ENCODE measurements at places on chromosomes 5 and 9. TPM values are rescaled to one million over a fixed set of nuclear protein-coding genes. Genes with fewer than 3 reads are reported as not detected.

The TNPO1 gene
- 132 TPM for total RNA-seq

The TMEM203 gene
- total RNA-seq: 39.0 TPM

The RGS7BP gene
- not detected for total RNA-seq

The CCL28 gene
- total RNA-seq: not detected

The PLCXD3 gene
- total RNA-seq: not detected

The TLX3 gene
- total RNA-seq: not detected

The FAM169A gene
- total RNA-seq: not detected

The FCN2 gene
- total RNA-seq: not detected

The MSX2 gene
- not detected for total RNA-seq

The SURF4 gene
- 92.3 TPM for total RNA-seq

The FOXD4 gene
- 2.2 TPM for total RNA-seq

The DMRTA1 gene
- not detected for total RNA-seq

The C9orf153 gene
- total RNA-seq: 0.27 TPM

The KCNMB1 gene
- not detected for total RNA-seq

The NOXA1 gene
- total RNA-seq: not detected

The ST8SIA4 gene
- 40.3 TPM for total RNA-seq

The TRPM6 gene
- total RNA-seq: not detected

The NDST1 gene
- 26.6 TPM for total RNA-seq

The CLIC3 gene
- total RNA-seq: not detected

The TMEM250 gene
- total RNA-seq: 53.8 TPM

The DMRT2 gene
- 22.5 TPM for total RNA-seq

The PPP1R2B gene
- not detected for total RNA-seq

The DNAH5 gene
- total RNA-seq: not detected

The SPARC gene
- 0.89 TPM for total RNA-seq

The RMRP gene
- 12,624 TPM for total RNA-seq

The ARHGEF37 gene
- 1.7 TPM for total RNA-seq

The MEIKIN gene
- not detected for total RNA-seq

The GBA2 gene
- 70.4 TPM for total RNA-seq

The SEMA5A gene
- not detected for total RNA-seq

The CTXN3 gene
- not detected for total RNA-seq

The GABRP gene
- not detected for total RNA-seq

The THBS4 gene
- 3.9 TPM for total RNA-seq

The TAF11L8 gene
- not detected for total RNA-seq

The PCDHGA2 gene
- 0.74 TPM for total RNA-seq

The FST gene
- 0.57 TPM for total RNA-seq

The CEP72 gene
- total RNA-seq: 42.7 TPM

The CEL gene
- total RNA-seq: 1.8 TPM

The SPATA31E1 gene
- not detected for total RNA-seq

The NEURL1B gene
- 0.30 TPM for total RNA-seq

The ANKRD18B gene
- total RNA-seq: not detected

The FCN1 gene
- total RNA-seq: 0.42 TPM

The TTC16 gene
- total RNA-seq: not detected

The PHF24 gene
- total RNA-seq: not detected

The CSF1R gene
- total RNA-seq: not detected

The CDH9 gene
- total RNA-seq: not detected

The DDX4 gene
- total RNA-seq: not detected

The GDNF gene
- not detected for total RNA-seq

The HTR1A gene
- total RNA-seq: not detected

The SPATA31A3 gene
- total RNA-seq: not detected
